ENCODE measurements at places on chromosomes 1 and 21.
A peak's percentile ranks its signal among the peaks of the same experiment; 100 is the strongest.

DNA sequence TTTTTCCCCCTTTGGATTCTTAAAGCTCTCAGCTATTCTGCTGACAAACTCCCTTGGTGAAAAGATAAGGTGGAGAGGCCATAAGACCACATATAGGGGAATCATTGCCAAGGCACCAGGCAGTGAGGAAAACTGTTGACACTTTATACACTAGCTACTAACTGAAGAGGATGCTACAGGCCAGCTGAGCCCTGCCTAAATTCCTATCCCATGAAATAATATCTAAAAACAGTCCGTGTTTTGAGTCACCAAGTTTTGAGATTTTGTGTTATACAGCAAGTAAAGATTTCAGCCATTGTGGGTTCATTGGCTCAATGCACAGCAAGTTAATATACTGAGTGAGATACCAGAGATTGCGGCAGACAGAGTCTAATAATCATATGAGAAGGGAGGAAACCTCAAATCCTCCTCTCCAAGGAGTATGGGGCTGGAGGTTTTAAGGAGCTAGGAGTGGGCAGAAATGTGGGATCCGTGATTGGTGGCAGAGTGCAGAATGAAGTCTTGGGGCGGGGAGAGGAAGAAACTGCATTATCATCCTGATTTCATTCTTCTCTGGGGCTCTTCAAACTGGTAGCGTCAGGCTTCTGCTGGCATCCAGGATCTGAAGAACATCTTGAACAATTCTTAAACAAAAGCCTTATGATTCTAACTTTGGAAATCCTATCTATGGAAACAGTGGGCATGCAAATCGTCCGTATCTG, 9.2 kb downstream of the CLDN8 start:
- peak; percentile 63 for DNase-seq

GRCh38 chr1:16048573-16049189, 5.1 kb downstream of the CLCNKB start:
- DNase-seq = peak; percentile 52

- DNase-seq = no peak
Observed at GRCh38 chr1:111285879-111286278, 4.8 kb upstream of the CHIA start.

GRCh38 chr1:169390303-169390702, 22.3 kb downstream of the BLZF1 start:
- DNase-seq = no peak

DNA sequence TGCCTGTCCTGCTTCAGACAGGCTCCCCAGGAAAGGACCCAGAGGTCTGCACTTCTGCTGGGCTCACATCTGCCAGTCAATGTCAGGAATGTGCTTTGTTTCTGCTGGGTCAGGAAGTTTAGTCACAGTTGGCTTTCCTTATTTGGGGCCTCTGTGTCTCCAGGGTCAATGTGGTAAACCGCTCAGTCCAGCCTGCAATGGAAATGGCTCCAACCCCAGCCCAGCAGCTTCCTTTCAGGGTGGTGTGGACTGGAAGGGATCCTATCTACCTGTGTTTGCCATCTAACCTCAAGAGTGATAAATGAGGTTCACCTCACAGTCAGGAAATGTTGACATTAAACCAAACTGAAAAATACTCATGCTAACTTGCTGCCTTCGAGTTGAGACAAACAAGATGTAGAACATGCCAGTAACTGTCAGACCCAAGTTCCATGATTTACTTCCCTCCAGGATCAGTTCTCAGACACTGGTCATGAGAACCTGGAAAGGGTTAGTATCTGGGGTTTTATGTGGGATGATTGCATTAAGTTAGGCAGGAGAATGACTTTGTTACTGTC, 20.3 kb downstream of the ENO1 start:
- peak; percentile 96 for DNase-seq

DNA sequence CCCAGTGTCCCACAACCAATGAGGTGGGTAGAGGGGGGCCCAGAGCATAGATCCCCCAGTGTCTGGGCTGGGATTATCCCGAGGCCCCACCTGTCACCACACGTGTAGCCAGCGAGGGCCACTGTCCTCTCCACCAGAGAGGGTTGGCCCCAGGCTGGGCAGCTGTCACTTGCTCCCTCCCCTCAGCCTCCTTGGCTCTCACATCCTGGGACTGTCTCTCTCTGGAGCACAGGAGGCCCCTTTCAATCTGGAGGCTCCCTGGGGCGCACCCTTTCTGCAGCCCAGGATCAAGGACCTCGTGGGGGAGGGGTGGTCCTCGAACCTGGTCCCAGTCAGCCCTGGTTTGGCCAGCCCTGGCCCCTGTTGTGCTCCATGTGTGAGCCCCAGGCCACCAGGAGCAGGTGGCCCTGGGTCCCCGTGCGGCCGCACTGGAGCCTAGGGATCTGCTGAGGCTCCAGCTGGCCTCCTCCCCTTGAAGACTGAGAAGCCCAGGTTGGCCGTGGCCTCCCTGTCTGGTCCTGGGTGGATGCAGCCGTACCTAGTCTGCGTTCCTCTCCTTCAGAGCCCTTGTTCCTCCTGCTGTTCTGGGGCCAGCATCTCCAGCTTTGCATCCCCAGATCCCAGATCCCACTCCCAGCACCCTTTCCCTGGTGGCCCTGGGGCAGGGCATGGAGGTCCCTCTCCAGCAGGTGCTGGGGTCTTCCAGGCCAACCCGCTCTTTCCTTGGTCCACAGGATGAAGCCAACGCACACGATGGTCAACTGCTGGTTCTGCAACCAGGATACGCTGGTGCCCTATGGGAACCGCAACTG, 6.7 kb downstream of the TMEM201 start:
- no peak for DNase-seq

Measured in choroid plexus epithelial cell (primary cell).